ENCODE measurements at places on chromosomes 12 and 14. TPM values are rescaled to one million over a fixed set of nuclear protein-coding genes. Genes with fewer than 3 reads are reported as not detected.

- no peak for ATAC-seq
Measured at GRCh38 chr12:90729736-90730135, 225.2 kb downstream of the CCER1 start.

KLRB1 gene
- total RNA-seq, result 11.6 TPM

CPNE6 gene
- total RNA-seq, result not detected

KRT72 gene
- not detected for total RNA-seq

DNA sequence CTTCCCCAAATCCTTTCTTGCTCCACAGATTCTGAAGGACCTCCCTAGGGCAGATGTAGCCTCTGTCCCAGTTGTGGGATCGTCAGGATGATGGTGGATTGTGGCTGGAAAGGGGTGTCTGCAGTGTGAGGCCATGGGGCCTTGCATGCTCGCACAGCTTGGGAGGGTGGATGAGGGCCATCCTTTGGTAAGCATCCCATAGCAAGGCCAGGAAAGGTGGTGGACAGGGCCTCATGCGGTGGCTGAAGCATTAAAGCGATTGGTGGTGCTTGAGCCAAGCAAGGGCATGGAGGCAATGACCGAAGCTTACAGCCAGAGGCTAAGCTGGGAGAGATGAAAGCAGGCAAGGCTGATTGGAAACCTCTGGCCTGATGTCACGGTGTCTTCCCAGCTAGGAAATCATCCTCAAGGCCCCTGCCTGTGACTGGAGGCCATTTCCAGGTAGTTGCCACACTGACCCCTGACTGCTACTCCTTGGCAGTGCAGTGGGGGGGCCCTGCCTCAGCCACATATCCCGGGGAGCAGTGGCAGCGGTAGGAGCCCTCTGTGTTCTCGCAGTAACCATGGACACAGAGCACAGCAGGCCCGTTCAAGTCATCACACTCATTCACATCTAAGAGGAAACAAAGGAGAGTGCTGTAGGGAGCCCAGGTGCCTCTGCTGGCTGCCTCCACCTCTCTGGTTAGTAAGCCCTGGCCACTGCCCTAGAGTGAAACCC, 7.0 kb downstream of the ISCA2 start:
- no peak for ATAC-seq

DNA sequence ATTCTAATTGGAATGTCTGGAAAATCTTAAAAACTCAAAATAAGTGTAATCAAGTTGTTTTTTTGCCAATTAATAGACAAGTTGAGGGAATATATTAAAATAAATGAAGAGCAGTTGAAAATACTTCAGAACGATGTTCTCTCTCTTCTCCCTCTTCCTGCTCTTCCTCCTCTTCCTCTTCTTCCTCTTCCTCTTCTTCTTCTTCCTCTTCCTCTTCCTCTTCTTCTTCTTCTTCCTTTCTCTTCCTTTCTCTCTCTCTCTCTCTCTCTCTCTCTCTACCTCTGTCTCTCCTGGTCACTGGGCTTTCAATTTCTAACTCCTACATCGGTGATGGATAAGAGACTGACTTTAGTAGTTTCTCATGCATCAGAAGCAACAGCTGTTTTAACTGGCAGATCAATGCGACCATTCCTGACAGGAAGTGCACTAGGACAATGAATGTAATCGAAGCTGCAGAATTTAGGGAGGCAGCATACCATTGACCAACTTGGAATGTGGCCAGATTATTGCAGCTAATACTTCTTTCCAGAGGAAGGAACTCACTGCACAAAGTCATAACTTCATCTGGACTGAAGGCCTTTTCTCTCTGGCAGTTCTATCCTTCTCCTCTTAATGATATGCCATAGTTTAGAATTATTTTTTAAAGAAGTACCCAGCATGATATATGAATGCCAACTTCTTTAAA, 13.8 kb upstream of the TMTC2 start:
- no peak for ATAC-seq

- ATAC-seq, result no peak
Measured at GRCh38 chr14:102323102-102323501, 3.6 kb downstream of the ZNF839 start.

DNA sequence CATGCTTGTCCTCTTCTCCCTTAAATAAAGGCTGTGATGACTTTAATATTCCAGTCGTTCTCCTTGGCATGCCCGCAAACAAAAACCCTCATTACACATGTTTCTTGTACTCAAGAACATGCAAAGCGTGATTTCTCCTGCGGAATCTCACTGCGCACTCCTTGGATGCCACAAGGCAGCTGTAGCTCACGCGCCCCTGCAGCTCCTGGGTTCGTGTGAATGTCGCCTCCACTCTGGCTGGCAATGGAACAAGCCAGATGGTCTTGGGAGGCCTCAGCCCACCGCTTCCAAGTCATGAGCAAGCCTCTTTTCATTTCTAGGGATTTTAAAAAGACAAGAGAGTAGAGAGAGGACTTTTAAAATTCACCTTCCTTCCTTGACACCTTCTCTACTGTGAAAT, 403.8 kb downstream of the PCNX1 start:
- no peak for ATAC-seq

RFLNA gene
- not detected for total RNA-seq

POU6F1 gene
- total RNA-seq, result 25.2 TPM

GRCh38 chr14:68509188-68509983, 283.5 kb downstream of the ZFP36L1 start:
- ATAC-seq, result no peak

DNA sequence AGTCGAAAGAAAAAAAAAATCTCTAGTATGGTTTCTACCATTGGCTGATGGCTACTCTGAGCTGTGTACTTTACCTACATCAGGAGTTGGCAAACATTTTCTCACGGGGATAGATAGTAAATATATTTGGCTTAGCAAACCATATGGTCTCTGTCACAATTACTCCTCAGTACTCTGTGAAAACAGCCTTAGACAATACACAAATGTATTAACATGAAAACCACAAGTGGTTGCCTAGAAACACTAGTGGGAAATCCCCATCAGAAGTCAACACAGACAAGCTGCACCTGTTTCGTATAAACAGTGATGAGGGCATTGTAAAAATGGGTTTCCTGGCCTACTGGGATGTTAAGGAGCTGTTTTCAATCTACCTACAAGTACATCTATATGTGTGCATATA, 84.6 kb upstream of the NAV3 start:
- ATAC-seq, result no peak

TOMM20L gene
- not detected for total RNA-seq

GRCh38 chr14:90540437-90540836, 143.6 kb downstream of the CALM1 start:
- ATAC-seq, result no peak

DNA sequence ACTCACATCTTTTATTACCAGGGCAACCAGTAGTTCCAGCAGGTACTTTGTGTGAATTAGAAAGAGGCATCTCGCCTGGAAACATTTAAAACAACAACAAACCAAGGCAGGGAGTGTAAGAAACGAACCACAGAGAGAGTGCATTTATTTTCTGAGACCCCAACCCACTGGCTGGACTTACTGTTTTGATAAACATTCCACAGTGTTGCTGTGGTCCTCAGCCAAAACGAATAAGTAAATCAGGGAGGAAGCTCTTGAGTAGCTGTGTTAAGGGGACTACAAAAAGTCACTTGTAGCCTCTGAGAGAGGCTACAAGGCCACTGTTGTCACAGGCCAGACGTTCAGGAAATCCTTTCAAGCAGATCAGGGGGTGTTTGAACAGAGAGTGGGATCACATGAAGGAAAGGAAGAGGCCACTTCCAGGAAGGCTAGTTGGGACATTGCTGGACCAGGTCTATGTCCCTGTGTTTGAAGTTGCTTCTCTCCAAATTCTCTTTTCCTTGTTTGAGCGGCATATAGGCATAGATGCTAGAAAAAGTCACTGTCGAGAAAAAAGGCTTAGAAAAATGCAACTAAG, 33.8 kb downstream of the DMAC2L start:
- ATAC-seq, result no peak

GRCh38 chr12:107372229-107372658, 278.9 kb upstream of the CRY1 start:
- ATAC-seq, result peak; percentile 61

PPM1H gene
- total RNA-seq, result not detected

DNA sequence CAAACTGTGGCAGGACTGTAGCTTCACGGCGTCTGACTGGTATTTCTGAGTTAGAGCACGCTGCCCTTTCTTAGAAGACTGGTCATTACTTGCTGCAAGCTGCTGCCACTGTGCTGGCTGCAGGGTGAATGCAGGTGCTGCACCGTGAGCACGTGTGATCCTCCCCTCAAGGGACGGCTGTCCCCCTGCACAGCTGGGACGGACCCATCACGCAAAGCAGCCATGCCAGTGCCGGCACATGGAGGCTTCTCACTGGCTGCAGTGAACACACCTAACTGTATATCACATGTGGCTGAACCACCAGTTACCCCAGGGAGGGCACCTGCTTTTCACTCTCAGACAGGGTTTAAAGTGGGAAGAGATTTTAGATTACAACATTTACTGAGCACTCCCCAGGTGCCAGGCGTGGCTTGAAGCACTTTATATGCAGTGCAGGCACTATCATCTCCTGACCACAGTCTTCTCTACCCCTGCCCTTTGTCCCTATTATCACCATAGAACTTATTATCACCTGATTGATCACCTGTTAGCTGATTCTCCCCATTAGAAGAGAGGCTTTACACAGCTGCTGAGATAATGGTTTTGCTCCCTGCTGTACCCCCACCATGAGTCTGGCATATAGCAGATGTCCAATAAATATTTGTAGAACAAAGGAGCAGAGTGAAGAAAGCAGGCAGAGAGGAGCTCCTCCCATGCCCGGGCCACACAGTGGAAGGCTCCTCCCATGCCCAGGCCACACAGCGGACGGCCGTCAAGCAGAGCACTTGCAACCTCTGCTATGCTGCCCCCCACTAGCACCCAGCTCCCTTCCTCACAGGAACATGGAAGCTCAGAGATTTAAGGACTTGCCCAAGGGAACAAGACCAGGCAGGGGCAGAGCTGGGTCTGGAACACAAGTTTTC, 25.9 kb downstream of the SLC25A47 start:
- no peak for ATAC-seq

GRCh38 chr14:86462193-86462753, 932.3 kb downstream of the FLRT2 start:
- peak; percentile 24 for ATAC-seq
